Activated T-cell treated with anti-CD3 and anti-CD28 coated beads, Interleukin-2, amount 50 U/mL, for 72 hours (primary cell): ENCODE measurements at places on chromosomes 13 and 19. TPM values are rescaled to one million over a fixed set of nuclear protein-coding genes. Genes with fewer than 3 reads are reported as not detected.

- no peaks in the 10 kb centered on the region for H3K36me3 ChIP-seq
- peaks cover 19% of the 10 kb centered on the region for H3K4me1 ChIP-seq
- peaks cover 42% of the 10 kb centered on the region for H3K27me3 ChIP-seq
- DNase-seq = peak; percentile 1
- H3K4me3 ChIP-seq = peak overlapping the region; percentile 88
Observed at GRCh38 chr13:73060251-73061160, 1.7 kb downstream of the KLF5 start.

DNA sequence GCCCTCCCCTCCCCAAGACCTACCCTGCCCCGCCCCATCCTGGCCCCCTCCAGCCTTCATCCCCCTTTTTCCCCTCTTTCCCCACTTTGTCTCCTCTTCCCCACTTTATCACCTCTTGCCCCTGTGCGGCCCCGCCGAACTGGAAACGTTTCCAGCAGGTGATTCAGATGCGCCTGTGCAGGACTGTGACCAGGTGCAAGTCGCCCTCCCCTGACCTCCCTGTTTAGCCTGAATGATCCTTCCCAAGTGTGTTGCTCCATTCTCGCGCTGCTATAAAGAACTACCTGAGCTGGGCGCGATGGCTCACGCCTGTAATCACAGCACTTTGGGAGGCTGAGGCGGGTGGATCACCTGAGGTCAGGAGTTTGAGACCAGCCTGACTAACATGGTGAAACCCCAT, 25.9 kb downstream of the ZNF791 start:
- H3K27me3 ChIP-seq = no peaks in the 10 kb centered on the region
- H3K27ac ChIP-seq = no peak overlapping the region
- peaks cover 22% of the 10 kb centered on the region for H3K4me1 ChIP-seq
- no peak overlapping the region for H3K4me3 ChIP-seq

- H3K4me3 ChIP-seq = no peak overlapping the region
- no peak overlapping the region for H3K27ac ChIP-seq
- H3K27me3 ChIP-seq = peaks cover 25% of the 10 kb centered on the region
Observed at GRCh38 chr19:38252941-38253691, 3.1 kb downstream of the PPP1R14A start.

- DNase-seq = no peak
- no peaks in the 10 kb centered on the region for H3K27me3 ChIP-seq
- no peak overlapping the region for H3K27ac ChIP-seq
- peaks cover 47% of the 10 kb centered on the region for H3K4me1 ChIP-seq
Observed at GRCh38 chr13:22130254-22130653, 459.4 kb downstream of the FGF9 start.

DNA sequence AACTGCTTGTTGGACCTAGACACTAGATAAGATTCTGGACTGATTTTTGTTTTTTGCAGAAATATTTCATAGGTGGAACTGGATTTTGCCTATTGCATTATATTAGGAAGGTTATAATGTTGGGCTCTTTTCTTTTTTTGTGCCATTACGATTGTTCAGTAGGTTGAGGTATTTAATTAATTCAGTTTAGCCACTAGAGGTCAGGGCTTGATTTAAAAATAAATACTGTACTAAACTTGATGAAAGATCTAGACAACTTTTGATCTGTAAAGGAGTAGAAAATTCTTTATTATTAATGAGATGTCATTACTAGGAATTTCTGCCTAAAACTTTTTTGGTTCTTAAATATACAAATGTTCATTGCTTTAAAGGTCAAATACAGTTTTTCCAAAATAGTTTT, 15.2 kb upstream of the SUPT20H start:
- no peaks in the 10 kb centered on the region for H3K4me1 ChIP-seq
- H3K27me3 ChIP-seq = no peaks in the 10 kb centered on the region
- no peak for DNase-seq

DNA sequence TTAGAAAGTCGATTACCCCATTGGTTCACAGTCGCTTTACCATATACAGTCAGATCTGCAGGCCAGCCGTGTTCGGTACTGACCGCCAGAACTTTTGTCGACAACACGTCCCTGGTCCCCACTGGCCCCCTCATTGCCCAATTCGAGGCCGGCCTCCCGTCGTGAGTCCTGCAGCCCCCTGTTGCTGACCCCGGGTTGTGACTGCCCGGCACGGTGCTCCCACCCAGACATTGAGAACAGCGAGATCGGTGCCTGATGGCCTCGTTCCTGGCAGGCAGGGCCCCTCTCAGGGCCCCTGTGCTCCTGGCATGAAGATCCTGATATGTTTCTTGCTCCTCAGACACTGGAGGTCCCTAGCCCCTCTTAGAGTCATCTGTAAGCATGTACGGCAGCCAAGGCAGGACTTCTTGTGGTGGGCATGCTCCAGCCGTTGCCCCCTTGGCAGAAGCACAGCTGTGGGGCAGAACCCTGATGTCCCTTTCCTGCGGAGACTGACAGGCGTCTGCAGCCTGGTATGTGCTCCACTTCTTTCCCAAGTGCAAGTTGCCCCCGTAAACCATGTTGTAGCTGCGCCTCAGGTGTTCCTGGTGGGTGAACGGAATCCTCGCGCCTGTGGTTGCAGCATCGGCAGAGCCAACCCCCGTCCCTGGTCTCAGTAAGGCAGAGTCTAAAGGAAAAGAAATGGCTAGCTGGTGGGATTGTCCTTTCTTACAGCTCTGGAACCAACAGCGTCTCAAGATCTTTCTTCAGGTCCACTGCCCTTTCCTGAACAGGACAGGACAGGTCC, 123.2 kb upstream of the SPACA7 start:
- H3K27ac ChIP-seq = no peak overlapping the region
- peaks cover 7% of the 10 kb centered on the region for H3K27me3 ChIP-seq
- no peak for DNase-seq
- no peaks in the 10 kb centered on the region for H3K4me1 ChIP-seq

GRCh38 chr13:75647126-75647784, 11.1 kb downstream of the LMO7 start:
- peak overlapping the region; percentile 0 for H3K4me3 ChIP-seq
- H3K27ac ChIP-seq = no peak overlapping the region

GRCh38 chr13:37225414-37226070, 120.1 kb upstream of the CSNK1A1L start:
- no peaks in the 10 kb centered on the region for H3K36me3 ChIP-seq
- H3K27me3 ChIP-seq = no peaks in the 10 kb centered on the region
- H3K4me1 ChIP-seq = no peaks in the 10 kb centered on the region
- H3K27ac ChIP-seq = no peak overlapping the region
- DNase-seq = no peak
- no peak overlapping the region for H3K4me3 ChIP-seq

DNA sequence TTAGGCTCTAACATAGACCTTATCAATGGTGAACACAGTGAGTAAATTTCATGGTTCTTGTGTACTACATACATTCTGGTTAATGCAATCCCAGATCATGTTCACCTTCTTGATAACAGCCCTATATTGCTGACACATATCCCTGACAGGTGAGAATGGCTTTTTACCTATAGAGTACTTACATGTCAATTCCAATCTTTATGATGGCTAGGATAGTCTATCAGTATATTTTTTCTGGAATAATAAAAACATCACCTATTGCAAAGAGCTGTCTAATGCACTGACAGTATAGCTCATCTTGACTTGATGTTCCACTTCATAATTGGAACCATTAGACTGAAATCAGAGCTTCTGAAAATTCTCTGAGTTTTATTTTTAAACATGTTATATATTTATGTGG, 199.4 kb downstream of the ENOX1 start:
- H3K27ac ChIP-seq = no peak overlapping the region
- peaks cover 22% of the 10 kb centered on the region for H3K27me3 ChIP-seq
- H3K36me3 ChIP-seq = no peaks in the 10 kb centered on the region
- DNase-seq = no peak

DNA sequence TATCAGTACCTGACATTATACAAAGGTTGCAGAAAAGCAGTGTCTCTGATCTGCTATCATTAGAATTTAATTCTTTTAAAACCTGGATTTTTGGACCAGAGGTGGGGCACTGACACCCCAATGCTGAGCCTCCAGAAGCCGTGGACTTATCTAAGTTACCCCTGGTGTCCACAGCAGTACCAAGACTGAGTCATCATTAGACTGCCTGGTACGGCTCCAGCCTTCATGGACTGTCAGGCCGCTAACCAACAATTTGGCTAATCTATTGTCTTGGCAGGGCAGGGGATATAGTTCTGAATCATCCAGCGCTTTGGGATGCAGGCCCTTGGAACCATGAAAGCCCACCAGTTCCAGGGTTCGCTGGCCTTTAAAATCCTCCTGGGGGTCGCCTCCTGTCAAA, 78.3 kb downstream of the TSHZ3 start:
- H3K27ac ChIP-seq = no peak overlapping the region
- no peaks in the 10 kb centered on the region for H3K27me3 ChIP-seq
- H3K36me3 ChIP-seq = no peaks in the 10 kb centered on the region
- H3K4me3 ChIP-seq = no peak overlapping the region

DNA sequence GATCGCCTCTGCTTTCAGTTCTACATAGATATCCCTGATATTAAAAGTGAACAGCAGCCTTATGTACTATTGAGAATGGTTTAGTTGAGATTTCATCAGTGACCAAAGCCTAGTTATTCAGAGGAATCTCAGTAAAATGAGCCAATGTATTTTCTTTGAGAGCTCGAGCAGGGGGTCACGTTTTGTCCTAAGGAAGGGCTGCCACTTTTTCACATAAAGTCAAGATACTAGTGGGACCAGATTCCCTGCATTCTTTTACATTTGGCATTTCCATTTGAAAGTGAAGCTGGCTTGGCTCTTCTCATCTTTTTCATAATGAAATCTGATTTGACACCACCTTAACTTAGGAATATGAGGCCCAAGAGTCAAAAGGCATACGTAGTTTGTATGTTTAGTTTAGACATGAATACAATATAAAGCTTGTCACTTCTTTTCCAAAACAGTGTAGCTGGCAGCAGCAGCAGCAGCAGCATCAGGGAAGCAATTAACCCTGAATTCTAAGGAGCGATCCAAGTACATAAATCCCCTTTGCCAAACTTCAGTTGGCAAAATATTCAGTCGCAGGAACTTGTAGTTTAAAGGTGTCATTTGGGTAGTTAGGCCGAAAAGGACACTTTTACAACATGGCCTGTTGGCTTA, 1752.2 kb upstream of the PCDH20 start:
- no peak overlapping the region for H3K4me3 ChIP-seq
- H3K27ac ChIP-seq = no peak overlapping the region
- H3K36me3 ChIP-seq = no peaks in the 10 kb centered on the region

DNA sequence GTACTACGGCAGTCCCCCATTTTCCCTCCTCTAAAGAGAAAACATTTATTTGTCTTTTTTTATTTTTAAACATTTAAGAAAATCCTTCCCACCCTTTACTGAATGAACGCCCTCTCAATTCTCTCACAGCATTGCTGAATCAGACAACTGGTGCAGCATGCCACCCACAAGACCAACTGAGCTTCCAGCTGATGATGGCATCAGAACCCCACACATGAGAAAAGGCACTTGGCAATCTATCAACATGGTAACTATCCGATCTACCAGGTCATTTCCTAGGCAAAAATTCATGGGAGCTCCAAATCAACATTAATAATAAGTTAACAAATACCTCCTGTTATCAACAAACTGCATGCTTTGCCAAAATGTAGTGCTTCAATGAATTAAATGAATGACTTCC, 43.1 kb downstream of the LHFPL6 start:
- H3K27ac ChIP-seq = no peak overlapping the region
- H3K36me3 ChIP-seq = no peaks in the 10 kb centered on the region
- no peaks in the 10 kb centered on the region for H3K4me1 ChIP-seq
- DNase-seq = no peak

DNA sequence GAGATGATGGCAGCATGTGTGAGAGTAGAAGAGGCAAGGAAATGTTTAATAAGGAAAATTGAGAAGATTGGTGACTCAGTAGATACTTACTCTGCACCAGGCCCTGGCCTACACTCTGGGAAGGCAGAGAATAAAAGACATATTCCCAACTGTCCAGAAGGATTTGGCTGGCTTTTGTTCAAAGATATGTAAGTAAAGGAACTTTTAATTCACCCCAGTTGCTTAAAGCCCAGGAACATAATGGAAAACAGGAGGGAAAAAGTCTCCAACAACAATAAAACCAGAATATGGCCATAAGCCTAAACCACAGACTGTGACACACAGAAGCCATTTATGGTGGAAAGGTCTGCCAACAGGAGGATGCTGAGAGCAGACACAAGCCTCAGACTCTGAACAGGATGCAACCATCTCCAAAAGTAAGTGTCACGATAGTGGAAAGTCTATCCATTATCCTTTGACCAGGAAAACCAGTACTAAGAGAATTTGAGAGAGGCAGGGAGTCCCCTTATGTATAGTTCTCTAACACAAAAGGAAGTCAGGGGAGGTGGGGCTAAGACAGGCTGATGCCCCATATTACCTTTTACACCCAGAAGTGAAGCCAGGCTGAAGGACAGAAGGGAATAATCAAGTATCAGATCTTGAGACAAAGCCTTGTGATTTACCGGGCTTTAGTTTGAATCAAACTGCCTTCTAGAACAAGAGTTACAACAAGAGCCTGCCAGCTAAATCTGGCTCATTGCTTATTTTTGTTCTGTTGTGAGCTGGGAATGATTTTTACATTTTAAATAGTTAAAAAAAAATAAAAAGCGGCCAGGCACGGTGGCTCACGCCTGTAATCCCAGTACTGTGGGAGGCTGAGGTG, 169.5 kb upstream of the STARD13 start:
- H3K36me3 ChIP-seq = no peaks in the 10 kb centered on the region
- no peaks in the 10 kb centered on the region for H3K27me3 ChIP-seq
- H3K4me3 ChIP-seq = no peak overlapping the region
- no peak for DNase-seq
- no peaks in the 10 kb centered on the region for H3K4me1 ChIP-seq
- H3K27ac ChIP-seq = no peak overlapping the region

OR10H1 gene
- total RNA-seq = 0.07 TPM

CACNG8 gene
- 0.02 TPM for total RNA-seq

B3GNT8 gene
- 1.1 TPM for total RNA-seq

MCF2L gene
- total RNA-seq = 9.6 TPM

CGB3 gene
- total RNA-seq = not detected

FAM83E gene
- 7.5 TPM for total RNA-seq

INSL3 gene
- 6.8 TPM for total RNA-seq

FGF9 gene
- 0.46 TPM for total RNA-seq

TGFBR3L gene
- total RNA-seq = 9.7 TPM

SIGLEC12 gene
- total RNA-seq = 1.6 TPM

ZNF135 gene
- total RNA-seq = 1.7 TPM
